Psoas muscle (tissue), 8 donors: ENCODE measurements at places on chromosomes 7 and 10. TPM values are rescaled to one million over a fixed set of nuclear protein-coding genes. Genes with fewer than 3 reads are reported as not detected.

- no peak for DNase-seq
Observed at GRCh38 chr10:110793886-110794285, 77.8 kb upstream of the PDCD4 start.

- no peak for DNase-seq
Observed at GRCh38 chr7:130673066-130673465, 4.5 kb upstream of the COPG2 start.

The SPDYE16 gene
- total RNA-seq: 0.60 TPM

DNA sequence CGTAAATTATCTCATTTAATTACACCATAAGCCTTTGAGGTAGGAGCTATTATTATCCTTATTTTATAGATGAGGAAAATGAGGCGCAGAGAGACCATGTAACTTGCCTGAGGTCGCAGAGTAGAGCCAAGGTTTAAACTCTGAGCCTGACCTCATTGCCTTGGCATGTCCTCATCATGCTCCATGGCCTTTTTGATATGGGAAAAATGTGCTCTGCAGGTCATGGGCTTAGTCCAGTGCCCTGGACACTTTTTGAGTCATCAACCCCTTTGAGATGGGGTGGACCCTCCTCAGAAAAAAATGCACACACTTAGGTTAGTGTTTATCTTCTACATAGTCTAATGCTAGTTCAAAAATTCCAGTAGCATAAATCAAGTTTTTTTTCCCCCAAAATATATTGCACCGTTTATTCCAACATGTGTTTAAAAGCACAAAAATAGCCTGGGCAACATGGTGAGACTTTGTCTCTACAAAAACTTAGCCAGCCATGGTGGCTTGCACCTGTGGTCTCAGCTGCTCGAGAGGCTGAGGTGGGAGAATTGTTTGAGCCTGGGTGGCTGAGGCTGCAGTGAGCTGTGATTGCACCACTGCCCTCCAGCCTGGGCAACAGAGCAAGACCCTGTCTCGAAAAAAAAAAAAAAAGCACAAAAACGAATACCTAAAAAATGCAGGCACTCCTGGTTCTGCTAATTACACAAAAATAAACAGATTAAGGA is 28.6 kb upstream of the TMEM178B start:
- DNase-seq: no peak

DNA sequence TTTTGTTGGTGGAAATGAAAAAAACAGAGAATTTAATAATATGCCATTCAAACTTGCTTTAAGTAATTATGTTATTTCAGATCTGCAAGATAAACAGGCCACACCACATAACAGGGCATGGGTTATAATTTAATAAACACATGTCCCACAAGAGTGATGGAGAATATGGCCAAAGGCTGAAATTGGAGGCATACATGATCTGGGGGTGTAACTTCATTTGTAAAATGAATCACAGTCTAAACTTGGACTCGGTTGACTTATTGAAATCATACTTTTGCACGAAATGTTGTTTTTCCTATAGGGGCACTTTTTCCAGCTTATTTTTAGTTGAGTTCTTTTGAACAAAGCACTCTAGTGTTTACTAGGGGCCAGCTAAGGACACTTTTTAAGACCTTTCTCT is 151.6 kb downstream of the TMEM26 start:
- no peak for DNase-seq

The CPXM2 gene
- 5.2 TPM for total RNA-seq

DNA sequence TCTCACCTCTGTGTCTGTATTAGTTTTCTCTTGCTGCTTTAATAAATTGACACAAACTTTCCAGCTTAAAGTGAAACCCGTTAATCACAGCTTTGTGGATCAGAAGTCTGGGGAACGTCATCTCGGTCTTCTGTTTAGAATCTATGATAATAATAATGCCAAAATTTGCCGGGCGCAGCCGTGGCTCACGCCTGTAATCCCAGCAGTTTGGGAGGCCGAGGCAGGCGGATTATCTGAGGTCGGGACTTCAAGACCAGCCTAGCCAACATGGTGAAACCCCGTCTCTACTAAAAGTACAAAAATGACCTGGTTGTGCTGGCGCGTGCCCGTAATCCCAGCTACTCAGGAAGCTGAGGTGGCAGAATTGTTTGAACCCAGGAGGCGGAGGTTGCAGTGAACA is 8.8 kb upstream of the ZPBP start:
- no peak for DNase-seq

GRCh38 chr7:32023376-32023775 is 46.8 kb downstream of the PDE1C start:
- DNase-seq: no peak

DNA sequence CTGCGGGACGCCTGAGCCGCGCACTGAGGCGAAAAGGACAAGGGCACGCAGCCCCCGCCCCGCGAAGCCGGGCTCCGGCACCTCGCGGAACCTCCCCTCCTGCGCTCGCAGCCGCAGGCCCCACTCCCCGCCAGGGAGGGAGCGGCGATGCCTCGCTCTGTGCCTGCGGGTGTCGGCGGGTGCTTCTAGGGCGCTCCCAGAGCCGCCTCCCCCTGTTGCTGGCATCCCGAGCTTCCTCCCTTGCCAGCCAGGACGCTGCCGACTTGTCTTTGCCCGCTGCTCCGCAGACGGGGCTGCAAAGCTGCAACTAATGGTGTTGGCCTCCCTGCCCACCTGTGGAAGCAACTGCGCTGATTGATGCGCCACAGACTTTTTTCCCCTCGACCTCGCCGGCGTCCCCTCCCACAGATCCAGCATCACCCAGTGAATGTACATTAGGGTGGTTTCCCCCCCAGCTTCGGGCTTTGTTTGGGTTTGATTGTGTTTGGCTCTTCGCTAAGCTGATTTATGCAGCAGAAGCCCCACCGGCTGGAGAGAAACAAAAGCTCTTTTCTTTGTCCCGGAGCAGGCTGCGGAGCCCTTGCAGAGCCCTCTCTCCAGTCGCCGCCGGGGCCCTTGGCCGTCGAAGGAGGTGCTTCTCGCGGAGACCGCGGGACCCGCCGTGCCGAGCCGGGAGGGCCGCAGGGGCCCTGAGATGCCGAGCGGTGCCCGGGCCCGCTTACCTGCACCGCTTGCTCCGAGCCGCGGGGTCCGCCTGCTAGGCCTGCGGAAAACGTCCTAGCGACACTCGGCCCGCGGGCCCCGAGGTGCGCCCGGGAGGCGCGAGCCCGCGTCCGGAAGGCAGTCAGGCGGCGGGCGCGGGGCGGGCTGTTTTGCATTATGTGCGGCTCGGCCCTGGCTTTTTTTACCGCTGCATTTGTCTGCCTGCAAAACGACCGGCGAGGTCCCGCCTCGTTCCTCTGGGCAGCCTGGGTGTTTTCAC is 519 bp downstream of the ITGB8 start:
- peak; percentile 40 for DNase-seq

DNA sequence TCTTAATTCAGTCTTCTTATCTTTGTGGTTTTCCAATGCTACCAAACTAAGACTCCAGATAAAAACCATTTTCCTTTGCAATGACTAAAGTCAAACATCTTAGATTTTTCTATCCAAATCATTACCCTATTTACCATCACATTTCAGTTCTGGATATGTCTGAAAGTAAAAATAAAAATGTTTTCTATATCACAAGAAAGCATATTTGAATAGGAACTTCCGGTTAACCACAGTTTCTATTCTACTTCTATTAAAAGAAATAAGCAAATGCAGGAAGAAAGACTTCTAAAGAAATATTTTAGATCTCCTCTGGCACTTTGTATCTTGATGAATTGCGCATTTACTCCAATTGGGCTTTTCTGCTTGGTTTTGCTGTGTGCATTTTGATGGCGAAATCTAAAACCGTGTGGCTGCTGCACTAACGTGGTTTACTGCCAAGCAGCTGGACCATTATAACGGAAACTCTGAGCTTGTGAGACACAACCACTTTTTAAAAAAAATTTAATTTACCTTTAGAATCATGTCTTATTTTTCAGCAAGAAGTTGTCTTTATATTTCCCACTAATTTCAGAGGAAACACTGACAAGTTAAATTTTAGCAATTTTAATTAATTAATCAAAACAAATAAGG is 146.1 kb downstream of the VPS50 start:
- DNase-seq: no peak

DNA sequence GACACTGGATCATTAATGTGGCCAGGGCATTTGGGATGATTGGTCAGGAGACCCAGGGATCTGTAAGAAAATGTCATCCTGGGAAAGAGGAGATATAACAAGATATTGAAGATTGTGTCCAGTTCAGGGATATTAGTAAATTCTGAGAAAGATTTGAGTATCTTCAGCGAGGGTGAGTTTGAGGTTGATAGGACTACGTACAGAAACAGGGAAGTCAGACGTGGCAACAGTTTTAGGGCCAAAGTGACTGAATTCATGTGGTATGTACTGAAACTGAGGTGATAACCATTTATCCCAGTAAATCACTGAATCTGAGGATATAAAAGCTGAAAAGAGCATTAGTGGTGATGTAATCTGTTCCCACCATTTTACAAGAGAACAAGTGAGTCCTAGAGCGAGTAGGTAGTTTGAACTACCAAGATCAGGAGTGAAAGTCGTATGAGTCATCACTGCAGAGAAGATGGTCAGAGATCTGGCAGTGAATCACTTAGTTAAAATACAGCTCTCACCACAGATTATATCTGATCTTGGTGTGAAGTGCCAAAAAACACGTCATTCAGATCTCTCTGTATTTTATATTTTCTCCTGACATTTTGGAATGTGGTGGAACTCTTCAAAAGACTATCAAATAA is 220.5 kb downstream of the CDK14 start:
- no peak for DNase-seq

The CTTNBP2 gene
- 0.34 TPM for total RNA-seq

DNA sequence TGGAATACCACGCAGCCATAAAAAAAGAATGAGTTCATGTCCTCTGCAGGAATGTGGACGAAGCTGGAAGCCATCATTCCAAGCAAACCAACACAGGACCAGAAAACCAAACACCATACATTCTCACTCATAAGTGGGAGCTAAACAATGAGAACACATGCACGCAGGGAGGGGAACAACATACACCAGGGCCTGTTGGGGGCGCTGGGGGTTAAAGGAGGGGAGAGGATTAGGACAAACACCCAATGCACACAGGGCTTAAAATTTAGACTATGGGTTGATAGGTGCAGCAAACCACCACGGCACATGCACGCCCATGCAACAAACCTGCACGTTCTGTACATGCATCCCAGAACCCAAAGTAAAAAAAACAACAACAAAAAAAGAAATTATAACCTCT is 23.3 kb downstream of the RNF133 start:
- no peak for DNase-seq

DNA sequence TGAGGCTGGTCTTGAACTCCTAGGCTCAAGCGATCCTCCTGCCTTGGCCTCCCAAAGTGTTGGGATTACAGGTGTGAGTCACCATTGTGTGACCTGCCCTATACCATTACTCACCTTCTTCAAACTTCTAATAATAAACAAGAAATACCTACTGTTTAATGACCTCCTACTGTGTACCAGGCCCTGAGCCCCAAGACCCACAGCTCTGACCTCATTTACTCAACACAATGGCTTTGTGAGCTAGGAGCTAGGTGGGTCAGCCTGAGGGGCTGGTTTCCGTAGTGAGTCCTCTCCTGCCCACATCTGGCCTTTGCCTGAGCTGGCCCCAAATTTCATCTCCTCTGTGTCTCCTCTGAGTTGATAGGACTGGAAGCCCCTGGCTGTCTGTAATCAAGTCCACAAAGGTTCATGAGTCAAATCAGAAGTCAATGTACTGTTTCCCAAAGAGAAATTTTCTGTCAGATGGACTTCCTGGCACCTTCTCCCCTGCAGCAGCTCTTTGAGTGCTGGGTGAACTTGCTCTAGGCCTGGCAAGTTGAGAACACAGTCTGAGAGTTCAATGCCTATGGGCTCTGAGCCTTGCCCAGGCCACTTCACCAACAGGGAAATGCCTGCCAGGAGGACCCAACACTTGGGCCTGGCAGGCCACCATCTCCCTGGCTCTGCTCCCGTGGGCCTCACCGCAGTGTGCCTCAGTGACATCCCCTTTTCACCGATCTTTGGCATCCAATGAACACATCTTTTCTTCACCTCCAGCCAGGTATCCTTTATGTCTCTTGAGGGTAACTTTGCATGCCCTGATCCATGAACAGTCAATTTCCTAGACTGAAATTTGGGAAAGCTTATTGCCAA is 24.0 kb downstream of the NEURL1 start:
- no peak for DNase-seq

GRCh38 chr7:141301544-141301943 is 227.7 kb downstream of the TMEM178B start:
- DNase-seq: no peak

The TACR2 gene
- 0.25 TPM for total RNA-seq

The CYP2E1 gene
- 3.0 TPM for total RNA-seq

GRCh38 chr10:14240253-14241189 is 90.2 kb downstream of the FRMD4A start:
- no peak for DNase-seq

DNA sequence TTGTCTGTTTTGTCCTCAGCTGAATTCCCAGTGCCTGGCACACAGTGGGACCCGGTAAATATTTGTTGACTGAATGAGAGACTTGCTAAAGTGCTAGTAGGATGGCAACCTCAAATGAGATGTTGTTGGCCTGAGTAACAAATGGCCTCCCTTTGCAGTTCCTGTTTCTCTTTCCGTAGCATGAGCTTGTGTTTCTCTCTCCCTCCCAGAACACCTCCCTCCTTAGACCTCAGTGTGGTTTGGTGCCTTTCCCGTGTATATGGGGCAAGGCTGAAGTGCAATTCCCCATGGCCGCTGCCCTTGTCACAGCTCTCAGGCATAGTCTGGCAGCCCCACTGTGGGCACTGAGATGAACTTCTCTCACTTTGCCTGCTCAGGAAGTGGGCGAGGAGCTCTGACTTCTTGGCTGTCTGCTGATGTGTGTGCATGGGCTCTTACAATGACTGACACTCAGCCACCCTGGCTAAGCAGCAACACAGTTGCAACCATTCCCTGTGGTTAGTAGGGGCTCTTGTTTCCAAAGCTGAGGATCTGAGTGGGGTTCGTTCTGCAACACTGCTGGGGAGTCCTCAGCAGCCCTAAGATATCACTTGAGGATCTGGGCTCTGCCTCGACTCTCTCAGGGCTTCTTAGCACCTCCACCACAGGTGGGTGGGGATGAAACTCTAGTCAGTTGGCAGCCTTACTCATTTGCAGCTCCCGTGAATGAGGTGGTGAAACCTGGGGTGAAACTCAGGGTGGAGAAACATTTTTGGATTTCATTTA is 136.1 kb downstream of the ICA1 start:
- DNase-seq: no peak

The CNPY1 gene
- not detected for total RNA-seq

The ADARB2 gene
- 0.34 TPM for total RNA-seq

- DNase-seq: no peak
Observed at GRCh38 chr10:16987976-16988610, 141.5 kb downstream of the CUBN start.

The CPED1 gene
- 32.9 TPM for total RNA-seq
